ENCODE measurements at places on chromosomes 2 and 18.

DNA sequence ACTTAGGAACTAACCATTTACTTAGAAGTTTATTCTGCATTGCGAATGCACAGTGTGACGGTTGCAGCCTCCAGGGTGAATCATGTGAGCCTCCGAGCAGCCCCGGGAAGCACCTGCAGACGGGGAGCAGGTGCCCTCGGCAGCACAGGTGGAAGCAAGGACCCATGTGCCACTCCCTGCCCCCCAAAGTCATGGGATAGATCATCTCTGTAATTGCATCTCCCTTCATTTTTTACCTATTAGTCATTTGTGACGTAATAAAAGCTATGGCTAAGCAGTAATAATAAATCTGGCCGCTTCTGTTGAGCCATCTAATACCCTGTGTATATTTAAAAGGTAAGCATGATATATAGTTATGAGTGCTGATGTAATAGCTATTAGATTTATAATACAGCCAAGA, 97.2 kb downstream of the PTGR3 start:
- no peak for DNase-seq

DNA sequence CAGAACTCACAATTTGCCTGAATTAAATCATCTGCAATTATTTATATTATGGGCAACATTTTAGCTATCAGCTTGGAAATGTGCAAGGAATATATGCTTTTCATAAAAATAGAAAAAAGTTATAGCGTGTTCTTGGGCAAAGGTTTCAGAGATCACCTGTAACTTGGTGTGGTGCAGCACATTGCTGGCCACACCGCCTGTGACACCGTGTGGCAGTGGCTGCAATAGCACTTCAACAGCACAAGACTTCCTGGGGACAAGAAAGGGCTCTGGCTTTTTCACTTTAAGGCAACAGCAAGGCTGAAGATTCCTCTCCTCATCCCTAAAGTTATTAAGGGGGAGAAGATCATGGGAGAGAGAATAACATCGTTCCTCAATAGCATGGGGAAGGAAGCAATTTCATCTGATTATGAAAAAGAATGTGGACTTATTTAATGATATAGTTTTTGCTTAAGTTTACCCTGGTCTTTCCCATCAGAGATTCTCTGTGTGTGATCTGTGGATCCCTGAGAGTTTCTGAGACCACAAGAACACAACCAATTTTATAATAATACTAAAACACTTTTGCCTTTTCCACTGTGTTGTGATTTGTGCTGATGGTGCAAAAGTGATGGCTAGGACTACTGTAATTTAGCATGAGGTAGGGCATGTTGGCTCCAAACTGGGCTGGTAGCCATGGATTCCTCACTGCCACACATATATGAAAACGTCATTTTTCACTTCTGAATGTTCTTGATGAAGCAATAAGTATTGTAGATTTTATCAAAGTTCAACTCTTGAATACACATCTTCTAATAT, 15.0 kb upstream of the SERPINB3 start:
- DNase-seq: no peak

DNA sequence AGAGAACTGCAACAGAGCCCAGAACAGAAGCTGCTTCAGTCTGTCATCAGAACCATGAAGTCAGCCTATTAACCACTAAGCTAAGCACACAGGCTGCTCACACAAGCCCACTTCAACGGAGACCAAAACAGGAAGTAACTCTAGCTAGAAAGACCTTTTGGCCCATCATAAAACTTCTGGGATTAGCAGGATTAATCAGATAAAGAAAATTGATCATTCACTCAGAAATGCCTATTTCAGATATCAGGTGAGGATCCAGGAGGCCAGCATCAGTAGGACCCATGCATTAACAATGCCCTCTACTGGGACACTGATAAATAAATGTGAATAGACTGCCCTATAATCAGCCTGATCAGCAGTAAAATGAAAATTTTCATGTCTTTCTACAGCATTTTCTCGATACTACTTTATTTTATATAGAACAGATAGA, 101.4 kb downstream of the WDPCP start:
- no peak for DNase-seq

DNA sequence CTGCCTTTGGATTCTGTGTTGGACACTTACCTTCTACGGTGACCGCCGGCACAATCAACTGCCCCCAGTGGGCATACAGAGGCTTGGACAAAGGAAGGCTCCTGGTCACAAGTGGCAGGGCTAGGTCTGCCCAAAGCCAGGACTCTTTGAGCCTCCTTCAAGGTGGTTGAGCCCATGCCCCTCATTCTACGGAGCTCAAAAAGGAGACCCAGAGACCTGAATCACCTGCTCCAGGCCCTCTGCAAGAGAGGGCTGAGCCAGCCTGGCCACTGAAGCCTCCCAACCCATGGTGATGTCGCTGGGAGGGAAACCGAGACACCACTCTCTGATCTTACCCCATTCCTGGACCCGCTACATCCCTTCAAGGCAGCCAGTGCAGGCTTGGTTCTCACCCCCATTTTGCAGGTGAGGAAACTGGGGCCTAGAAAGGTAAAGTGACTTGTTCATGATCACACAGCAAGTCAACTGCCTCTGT, 87.9 kb downstream of the INHBB start:
- DNase-seq: peak; percentile 11

- DNase-seq: peak; percentile 48
Measured at GRCh38 chr2:31523871-31524492, 56.8 kb downstream of the SRD5A2 start.

GRCh38 chr18:61502472-61502871, 169.2 kb downstream of the CDH20 start:
- no peak for DNase-seq

GRCh38 chr2:127051116-127052056, 55.6 kb downstream of the BIN1 start:
- no peak for DNase-seq

GRCh38 chr2:61920548-61920947, 15.1 kb downstream of the COMMD1 start:
- no peak for DNase-seq

- no peak for DNase-seq
Measured at GRCh38 chr18:58618822-58619595, 9.9 kb downstream of the ALPK2 start.

GRCh38 chr2:102117472-102117858, 25.1 kb upstream of the IL1R1 start:
- no peak for DNase-seq

DNA sequence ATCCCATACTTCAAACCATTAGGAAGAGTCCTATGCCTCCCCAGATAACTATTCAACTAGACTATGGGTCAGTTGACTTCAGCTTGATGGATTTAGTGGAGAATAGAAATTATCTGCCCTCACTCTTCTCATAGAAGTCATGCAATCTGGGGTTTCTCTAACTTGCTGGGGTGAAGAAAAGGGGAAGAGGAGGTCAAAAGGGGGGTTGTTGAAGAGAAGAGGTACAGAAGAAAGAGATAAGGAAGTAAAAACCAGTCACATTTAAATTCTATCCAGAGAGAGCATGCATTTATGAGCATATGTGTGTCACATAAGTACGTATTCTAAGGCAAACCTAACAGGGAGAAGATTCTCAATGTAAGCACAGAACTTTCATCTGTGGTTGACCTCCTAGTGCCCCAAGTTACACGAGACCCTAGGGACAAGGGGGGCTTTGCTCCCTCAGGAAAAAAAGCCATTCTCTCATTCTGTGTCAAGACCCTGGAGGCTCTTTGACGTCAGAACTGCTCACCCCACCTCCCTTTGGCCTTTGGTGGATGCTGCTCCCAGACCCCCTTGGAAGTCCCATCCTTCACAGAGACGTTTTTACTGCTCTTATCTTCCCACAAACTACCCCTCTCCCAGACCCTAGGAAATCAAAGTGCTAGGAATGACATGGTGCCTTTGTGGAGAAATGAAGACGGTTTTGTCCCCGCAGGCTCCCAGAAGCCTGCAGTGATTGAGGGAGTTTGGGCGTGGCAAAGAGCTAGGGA, 236.8 kb upstream of the TNP1 start:
- DNase-seq: no peak

GRCh38 chr2:207873794-207874193, 104.1 kb upstream of the FZD5 start:
- DNase-seq: no peak

DNA sequence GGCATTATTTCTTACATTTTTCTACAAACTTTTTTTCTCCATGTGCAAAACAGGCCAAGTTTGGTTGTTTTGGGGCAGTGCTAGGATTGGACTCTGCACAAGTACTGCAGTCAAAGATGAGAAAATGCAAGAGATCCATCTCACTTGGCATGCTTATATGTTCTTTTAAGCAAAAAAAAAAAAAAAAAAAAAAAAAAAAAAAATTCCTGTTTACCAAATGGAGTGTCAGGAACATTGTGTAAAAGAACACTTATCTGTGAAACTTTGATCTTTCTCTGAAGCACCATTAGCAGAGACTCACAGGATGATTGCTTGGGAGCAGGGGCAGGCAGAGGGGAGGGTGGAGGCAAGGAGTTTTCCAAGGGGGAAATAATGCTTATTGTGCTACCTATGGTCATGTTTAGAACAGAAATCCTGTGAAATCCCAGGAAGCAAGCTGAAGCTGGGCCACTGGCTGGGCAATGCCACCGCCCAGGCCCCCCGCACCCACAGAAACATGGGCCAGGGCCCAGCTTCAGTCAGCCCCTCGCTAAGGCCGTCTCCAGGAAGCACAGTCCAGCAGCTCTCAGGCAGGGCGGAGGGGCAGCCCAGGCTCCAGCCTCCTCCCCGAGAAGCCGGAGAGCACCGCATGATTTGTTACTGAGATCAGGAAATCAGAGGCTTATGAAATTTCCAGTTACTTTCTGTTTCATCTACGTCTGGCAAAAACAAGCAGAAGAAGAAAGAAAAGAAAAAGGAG, 229.4 kb downstream of the ZNF516 start:
- DNase-seq: no peak

GRCh38 chr18:634551-635045, 22.9 kb upstream of the TYMS start:
- no peak for DNase-seq

Data from activated CD4-positive, alpha-beta memory T cell treated with anti-CD3 and anti-CD28 coated beads, Interleukin-2, amount 10 ng/mL, durations not matched to agents 7 days and 5 days (primary cell).